Activated CD8-positive, alpha-beta memory T cell treated with anti-CD3 and anti-CD28 coated beads, Interleukin-2, amount 10 ng/mL, durations not matched to agents 7 days and 5 days (primary cell): ENCODE measurements at places on chromosomes 13 and 19. TPM values are rescaled to one million over a fixed set of nuclear protein-coding genes. Genes with fewer than 3 reads are reported as not detected.

- H3K27ac ChIP-seq = peak overlapping the region; percentile 92
- no peaks in the 10 kb centered on the region for H3K27me3 ChIP-seq
- peaks cover 46% of the 10 kb centered on the region for H3K36me3 ChIP-seq
- H3K4me3 ChIP-seq = peak overlapping the region; percentile 92
- peaks cover 31% of the 10 kb centered on the region for H3K4me1 ChIP-seq
- DNase-seq = peak; percentile 70
These were observed 546 bp upstream of the ZNF546 start for GRCh38 chr19:39996218-39996810.

DNA sequence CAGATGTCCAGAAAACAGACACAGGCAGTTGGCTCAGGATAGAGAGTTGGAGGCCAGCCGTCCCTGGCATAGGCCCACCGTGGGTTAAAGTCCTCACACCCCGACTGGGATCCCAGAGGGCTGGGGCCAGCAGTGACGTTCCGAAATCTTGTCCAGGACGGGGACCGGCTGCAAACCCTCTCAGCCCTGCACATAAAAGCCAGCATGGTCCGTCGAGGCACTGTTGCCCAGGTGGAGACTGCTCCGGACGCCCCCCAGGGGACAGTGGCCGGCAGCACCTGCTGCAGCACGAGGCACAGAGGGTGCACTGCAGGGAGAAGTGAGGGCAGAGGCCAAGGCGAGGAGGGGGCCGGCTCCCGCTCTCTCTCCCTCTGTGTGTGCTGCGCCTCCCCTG, 4.3 kb upstream of the IFNL2 start:
- no peak overlapping the region for H3K4me3 ChIP-seq
- peaks cover 1% of the 10 kb centered on the region for H3K4me1 ChIP-seq
- no peaks in the 10 kb centered on the region for H3K36me3 ChIP-seq
- peaks cover 52% of the 10 kb centered on the region for H3K27me3 ChIP-seq

- H3K27me3 ChIP-seq = no peaks in the 10 kb centered on the region
- peaks cover 11% of the 10 kb centered on the region for H3K4me1 ChIP-seq
- H3K27ac ChIP-seq = no peak overlapping the region
- DNase-seq = no peak
- H3K4me3 ChIP-seq = no peak overlapping the region
These were observed 146.6 kb downstream of the RNF17 start for GRCh38 chr13:24910502-24911132.

- peaks cover 51% of the 10 kb centered on the region for H3K27me3 ChIP-seq
- H3K4me3 ChIP-seq = no peak overlapping the region
- no peak for DNase-seq
- no peak overlapping the region for H3K27ac ChIP-seq
These were observed 6.2 kb downstream of the PTH2 start for GRCh38 chr19:49417088-49417487.

DNA sequence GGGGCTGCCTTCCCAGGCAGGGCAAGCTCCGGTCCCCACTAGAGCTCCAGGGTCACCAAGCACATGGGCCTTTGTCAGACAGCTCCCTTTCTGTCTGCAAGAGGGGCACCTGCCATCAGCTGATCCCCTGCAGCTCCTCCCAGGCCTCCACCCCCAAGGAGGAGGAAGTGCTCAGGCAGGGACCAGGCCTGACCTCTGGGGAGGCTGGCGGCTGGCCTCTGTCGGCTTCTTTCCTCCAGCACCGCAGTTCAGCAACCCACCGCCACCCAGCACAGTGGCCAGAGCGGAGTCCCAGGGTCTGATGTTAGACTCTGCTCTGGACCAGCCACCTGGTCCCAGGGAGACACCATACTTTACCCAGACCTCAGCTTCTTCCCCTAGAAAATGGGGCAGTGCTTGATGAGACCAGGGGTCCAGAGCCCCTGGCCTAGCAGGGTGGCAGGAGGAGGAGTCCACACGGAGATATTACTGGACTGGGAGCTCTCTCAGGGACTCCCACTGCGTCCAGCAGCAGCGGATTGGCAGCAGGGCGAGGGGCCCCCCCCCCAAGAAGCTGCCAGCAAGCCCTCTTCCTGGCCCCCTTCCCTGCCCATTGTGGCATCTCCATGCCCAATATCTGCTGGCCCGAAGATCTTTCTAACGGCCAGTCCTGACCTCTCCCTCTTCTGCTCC, 24.1 kb downstream of the NKPD1 start:
- peaks cover 7% of the 10 kb centered on the region for H3K4me1 ChIP-seq
- no peak overlapping the region for H3K27ac ChIP-seq
- H3K27me3 ChIP-seq = no peaks in the 10 kb centered on the region
- no peak for DNase-seq
- H3K4me3 ChIP-seq = no peak overlapping the region

DNA sequence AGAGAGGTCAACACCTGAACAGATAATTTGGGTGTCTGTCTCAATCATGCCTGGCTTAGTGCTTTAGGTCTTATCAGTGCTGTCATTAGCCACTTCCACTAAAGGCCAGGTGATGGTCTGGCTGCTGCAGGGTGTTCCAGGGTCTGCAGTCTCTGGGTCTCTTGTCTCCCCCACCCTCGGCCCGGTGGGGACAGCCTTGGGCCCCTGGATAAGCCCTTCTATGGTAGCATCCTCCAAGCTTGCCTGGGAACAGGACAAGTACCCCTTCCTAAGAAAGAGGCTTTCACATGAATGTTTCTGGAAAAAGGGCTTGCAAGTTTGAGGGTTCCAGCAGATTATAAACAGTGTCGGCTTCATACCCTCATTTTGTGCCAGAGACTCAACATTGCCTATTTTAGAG, 29.3 kb upstream of the ZNF536 start:
- no peak overlapping the region for H3K27ac ChIP-seq
- H3K4me1 ChIP-seq = no peaks in the 10 kb centered on the region
- H3K27me3 ChIP-seq = no peaks in the 10 kb centered on the region

DNA sequence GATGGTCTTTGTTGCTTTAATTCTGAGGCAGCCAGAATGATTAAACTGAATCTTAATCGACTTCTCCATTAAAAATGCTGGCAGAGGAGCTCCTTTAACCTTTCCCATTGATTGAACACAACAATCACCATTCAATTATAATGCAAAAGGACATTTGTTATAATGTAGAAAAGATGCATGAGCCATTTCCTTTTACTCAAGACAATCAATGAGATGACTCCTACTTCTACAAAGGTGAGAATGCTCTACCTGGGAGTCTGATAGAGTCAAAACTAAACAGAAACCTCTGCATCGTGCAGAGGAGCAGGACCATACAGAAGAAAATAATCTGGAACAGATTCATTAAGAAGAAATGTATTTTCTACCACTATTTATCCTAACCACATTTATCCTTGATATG, 253.6 kb upstream of the DACH1 start:
- no peaks in the 10 kb centered on the region for H3K36me3 ChIP-seq
- H3K4me3 ChIP-seq = no peak overlapping the region
- H3K27ac ChIP-seq = no peak overlapping the region
- H3K27me3 ChIP-seq = no peaks in the 10 kb centered on the region
- no peaks in the 10 kb centered on the region for H3K4me1 ChIP-seq

GRCh38 chr19:42397263-42398166, 7.4 kb upstream of the CNFN start:
- DNase-seq = no peak
- H3K4me1 ChIP-seq = peaks cover 34% of the 10 kb centered on the region
- peak overlapping the region; percentile 90 for H3K27ac ChIP-seq
- H3K36me3 ChIP-seq = peaks cover 2% of the 10 kb centered on the region
- H3K4me3 ChIP-seq = peak overlapping the region; percentile 81

DNA sequence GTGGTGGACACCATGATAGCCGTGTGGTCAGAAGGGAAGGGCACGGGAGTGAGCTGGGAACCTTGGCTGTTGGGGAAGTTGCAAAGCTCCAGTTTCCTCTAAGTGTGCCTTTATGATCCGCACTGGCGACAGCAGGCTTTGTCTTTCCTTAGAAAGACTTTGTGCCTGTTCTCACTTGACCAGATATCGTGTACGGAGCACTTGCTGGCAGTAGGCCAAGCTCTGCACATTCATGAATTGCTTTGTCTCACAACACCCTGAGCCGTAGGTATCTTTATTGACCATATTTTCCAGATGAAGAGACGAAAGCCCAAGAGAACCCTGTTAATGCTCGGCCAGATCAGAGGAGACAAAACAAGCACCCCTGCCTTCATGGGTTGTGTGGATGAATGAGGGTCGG, 15.1 kb downstream of the CUL4A start:
- no peak for DNase-seq
- H3K4me3 ChIP-seq = no peak overlapping the region
- H3K36me3 ChIP-seq = peaks cover 29% of the 10 kb centered on the region

DNA sequence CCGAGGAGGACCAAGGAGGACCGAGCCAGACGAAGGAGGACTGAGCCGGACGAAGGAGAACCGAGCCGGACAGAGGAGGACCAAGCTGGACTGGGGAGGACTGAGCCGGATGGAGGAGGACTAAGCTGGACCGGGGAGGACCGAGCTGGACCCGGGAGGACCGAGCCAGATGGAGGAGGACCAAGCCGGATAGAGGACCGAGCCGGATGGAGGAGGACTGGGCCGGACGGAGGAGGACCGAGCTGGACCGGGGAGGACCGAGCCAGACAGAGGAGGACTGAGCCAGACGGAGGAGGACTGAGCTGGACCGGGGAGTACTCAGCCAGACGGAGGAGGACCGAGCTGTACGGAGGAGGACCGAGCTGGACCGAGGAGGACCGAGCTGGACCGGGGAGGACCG, 3.2 kb downstream of the PIP5K1C start:
- H3K36me3 ChIP-seq = peaks cover 2% of the 10 kb centered on the region
- no peak overlapping the region for H3K4me3 ChIP-seq
- no peak for DNase-seq
- peaks cover 30% of the 10 kb centered on the region for H3K4me1 ChIP-seq
- H3K27ac ChIP-seq = no peak overlapping the region
- H3K27me3 ChIP-seq = no peaks in the 10 kb centered on the region

GRCh38 chr13:101965096-101965495, 436.8 kb downstream of the FGF14 start:
- no peaks in the 10 kb centered on the region for H3K4me1 ChIP-seq
- H3K36me3 ChIP-seq = no peaks in the 10 kb centered on the region
- H3K27me3 ChIP-seq = peaks cover 4% of the 10 kb centered on the region
- H3K4me3 ChIP-seq = no peak overlapping the region
- DNase-seq = no peak

GRCh38 chr19:939922-940321, 14.1 kb downstream of the ARID3A start:
- H3K36me3 ChIP-seq = peaks cover 17% of the 10 kb centered on the region
- H3K4me3 ChIP-seq = peak overlapping the region; percentile 38
- no peak overlapping the region for H3K27ac ChIP-seq
- no peaks in the 10 kb centered on the region for H3K27me3 ChIP-seq
- peaks cover 27% of the 10 kb centered on the region for H3K4me1 ChIP-seq

- peaks cover 32% of the 10 kb centered on the region for H3K27me3 ChIP-seq
- no peaks in the 10 kb centered on the region for H3K36me3 ChIP-seq
- H3K4me1 ChIP-seq = no peaks in the 10 kb centered on the region
These were observed 7.9 kb downstream of the CLDN10 start for GRCh38 chr13:95560387-95560786.

DNA sequence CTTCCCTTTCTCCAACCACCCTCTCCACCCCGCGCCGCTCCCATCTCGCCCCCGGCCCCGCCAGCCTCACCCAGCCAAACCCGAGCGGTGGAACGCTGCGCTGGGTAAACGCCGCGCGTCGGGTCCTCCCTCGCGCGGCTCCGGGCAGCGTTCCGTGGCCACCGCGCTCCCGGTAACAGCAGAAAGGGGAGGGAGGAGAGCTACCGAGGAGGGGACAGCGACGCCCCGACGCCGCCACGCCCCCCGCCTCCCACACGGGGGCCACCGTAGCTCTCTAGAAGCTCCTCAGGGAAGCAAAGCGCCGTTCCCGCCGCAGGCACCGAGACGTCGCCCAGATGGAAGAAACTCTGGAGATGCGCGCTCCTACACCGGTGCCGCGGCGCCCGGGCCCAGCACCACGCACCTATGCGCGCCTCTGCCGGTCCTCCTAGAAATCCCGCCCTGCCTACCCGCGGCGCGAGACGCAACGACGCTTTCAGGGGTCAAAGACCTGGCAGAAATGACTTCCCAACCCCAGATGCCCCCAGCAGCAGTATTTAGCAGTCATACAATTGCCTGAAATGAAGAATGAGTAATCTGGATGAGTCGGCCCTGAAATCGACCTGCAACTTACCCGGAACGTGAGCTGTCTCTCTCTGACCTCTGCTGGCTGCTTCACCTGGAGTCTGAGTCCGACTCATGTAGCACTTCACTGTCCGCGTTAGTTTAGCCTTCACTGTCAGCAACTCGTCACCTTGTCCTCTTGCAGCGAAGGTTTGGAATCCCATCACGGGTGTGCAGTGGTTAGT, at the start of gene RUBCNL:
RUBCNL (minus strand) TSS at position 189 of the 788 bp plus-strand sequence. CDS start 14,777 bp downstream, outside the sequence.
- peaks cover 49% of the 10 kb centered on the region for H3K27me3 ChIP-seq
- DNase-seq = peak; percentile 44
- no peaks in the 10 kb centered on the region for H3K36me3 ChIP-seq
- peak within 1 kb of the TSS; percentile 54 for H3K4me3 ChIP-seq

DNA sequence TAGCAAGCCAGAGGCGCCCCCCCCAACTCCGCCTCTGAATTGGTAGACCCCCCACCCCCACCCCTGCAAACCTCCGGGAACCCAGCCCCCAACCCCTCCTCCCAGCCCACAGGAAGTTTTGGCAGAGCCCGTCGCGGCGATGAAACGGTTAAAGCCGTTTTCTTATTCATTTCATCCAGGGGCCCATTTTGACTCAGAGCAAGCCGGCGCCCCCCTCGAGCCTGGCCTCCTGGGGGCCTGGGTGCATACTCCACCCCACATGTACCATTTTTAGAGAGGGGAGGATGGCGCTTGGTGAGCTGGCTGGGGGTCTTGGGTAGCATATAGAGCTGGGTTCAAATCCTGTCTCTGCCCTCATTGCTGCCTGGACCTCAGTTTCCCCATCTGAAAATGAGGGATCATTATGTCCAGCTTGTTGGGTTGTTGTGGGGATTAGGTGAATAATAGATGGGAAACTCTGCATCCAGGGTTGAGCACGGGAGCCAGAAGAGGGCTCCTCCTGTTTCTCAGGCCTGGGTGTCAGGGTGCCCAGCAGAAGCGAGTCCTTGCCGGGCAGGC, 7.9 kb upstream of the JUNB start:
- no peak overlapping the region for H3K27ac ChIP-seq
- peaks cover 41% of the 10 kb centered on the region for H3K4me1 ChIP-seq
- H3K4me3 ChIP-seq = peak overlapping the region; percentile 78
- H3K27me3 ChIP-seq = no peaks in the 10 kb centered on the region

GRCh38 chr19:42269478-42270345, 660 bp downstream of the CIC start:
- no peaks in the 10 kb centered on the region for H3K27me3 ChIP-seq
- DNase-seq = no peak
- H3K36me3 ChIP-seq = peaks cover 9% of the 10 kb centered on the region
- peak overlapping the region; percentile 99 for H3K27ac ChIP-seq
- H3K4me1 ChIP-seq = peaks cover 30% of the 10 kb centered on the region
- no peak overlapping the region for H3K4me3 ChIP-seq

DNA sequence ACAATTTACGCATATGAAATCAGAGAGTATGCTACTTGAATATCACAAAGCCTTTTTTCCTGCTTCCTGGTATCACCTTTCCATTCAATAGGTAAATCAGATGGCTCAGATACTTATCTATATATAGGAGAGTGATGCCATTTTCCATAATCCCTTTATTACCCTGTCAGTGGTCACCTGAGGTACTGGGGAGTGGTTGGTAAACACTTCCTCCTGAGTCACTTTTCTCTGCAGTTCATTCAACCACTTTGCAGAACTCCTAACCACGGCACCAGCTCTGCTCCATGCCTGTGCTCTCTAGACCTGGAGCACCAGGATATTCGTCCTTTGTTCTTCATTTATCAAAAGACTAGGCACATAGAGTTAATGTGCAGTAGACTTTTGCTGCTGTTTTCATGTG, 748.5 kb upstream of the KLHL1 start:
- H3K27me3 ChIP-seq = no peaks in the 10 kb centered on the region
- H3K27ac ChIP-seq = no peak overlapping the region
- no peak overlapping the region for H3K4me3 ChIP-seq
- H3K36me3 ChIP-seq = no peaks in the 10 kb centered on the region
- H3K4me1 ChIP-seq = no peaks in the 10 kb centered on the region

The HIF3A gene
- not detected for total RNA-seq

The ONECUT3 gene
- total RNA-seq = not detected

The CEBPG gene
- total RNA-seq = 22.2 TPM

The EXOC3L2 gene
- not detected for total RNA-seq

The FFAR1 gene
- total RNA-seq = not detected
